ENCODE measurements at places on chromosomes 2 and 18.

DNA sequence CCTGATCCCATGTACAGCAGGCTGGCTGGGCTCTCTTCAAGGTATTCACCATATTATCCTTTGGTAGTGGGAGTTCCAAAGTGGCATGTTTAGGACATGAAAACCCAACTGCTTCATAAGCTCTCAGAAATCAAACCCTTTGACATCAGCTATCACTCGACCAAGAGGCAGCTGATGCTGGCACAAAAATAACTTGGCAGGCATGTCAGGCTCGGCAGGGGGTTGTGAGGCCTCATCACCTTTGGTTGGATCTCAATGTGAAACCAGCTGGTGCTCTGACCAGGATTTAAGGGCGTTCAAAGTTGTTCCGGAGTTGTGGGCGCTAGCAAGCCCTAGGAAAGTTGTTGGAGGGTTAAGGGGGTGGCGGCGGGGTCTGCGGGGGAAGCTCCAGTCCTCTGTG, 171.9 kb downstream of the FHOD3 start:
- no peak for DNase-seq

DNA sequence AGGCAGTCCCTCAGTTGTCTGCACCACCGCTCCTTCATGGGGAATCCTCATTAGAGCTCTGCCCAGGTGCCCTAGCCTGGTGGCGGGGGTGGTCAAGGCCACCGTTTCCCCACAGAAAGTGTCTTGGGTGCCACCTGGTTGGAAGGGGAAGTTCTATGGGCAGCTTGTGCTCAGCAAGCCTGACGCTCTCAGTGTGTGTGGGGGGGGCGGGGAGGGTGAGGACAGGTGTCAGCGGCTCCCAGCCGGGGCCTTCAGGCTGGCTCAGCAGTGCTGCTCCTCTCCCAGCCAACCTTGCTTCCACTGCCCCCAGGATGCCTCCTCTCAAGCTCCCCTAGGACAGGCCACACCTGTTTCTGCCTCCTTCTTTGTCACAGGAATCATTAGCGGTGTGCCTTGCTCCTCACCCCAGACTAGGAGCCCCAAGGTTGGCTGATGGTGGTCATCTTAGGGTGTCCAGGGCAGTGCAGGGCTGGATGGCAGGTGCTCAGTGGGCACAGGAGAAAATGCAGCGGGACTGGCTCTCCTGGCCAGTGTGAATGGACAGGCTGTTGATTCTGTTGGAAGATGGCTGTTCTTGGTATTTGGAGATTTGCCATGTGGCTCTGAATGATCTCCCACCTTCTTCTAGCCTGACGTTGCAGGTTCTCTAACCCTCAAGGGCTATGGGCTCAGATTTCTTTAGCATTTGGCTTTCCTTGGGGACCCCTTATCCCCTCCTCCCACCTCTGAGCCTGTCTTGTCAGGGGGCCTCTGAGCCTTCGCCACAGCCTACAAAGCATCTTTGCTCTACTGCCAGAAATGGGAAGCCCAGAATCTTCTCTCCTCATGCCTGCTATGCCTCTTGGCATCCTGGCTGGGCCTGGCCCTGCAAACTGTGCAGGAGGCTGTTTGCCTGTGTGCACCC, 185.8 kb upstream of the HS6ST1 start:
- DNase-seq = no peak

DNA sequence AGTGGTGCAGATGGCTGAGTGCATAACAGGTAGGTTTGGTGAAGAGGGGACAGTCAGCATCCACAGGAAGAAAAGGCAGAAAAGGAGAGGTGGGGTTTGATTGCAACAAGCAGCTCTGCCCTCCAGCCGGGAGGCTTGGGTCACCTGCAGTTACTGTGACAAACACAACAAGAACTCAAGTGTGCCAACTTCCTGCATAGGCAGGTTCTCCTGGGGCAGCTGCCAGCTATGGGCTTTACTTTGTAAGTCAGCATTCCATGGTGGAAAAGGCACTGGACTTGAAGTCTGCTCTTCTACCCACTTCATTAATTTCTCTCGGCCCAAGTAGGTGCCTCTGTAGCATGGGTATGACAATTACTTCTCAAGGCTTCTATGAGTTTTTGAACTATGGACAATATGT, 98.9 kb downstream of the MYT1L start:
- no peak for DNase-seq

DNA sequence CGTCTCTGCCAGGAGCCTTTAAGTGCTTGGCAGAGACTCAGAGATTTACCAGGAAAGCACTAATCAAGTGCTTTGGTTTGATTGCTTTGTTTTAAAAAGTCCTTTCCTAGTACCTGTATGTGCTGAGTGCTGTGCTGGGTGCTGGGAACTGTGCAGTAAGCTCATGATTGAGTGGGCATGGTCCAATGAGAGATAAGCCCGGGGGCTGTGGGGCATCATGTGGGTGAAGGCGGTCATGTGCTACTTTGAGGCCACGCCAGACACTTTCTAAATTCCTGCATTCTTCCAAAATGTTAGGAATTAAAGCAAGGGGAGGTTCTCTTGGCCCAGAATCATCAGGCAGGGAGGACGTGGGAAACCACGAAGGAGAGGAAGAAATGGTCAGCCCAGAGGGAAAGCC, 109.0 kb downstream of the ACAA2 start:
- DNase-seq = peak; percentile 42

GRCh38 chr2:115946891-115947290, 1504.5 kb downstream of the DPP10 start:
- no peak for DNase-seq

All from NCI-H1105 (cell line).